RPMI7951 (cell line): ENCODE measurements at places on chromosomes 3 and 15. TPM values are rescaled to one million over a fixed set of nuclear protein-coding genes. Genes with fewer than 3 reads are reported as not detected.

The UCN2 gene
- 4.3 and 7.2 TPM in 2 replicates for total RNA-seq

- no peak for DNase-seq
These were observed 66.8 kb downstream of the FLNB start for GRCh38 chr3:58074997-58075396.

GRCh38 chr15:39094116-39094515, 486.8 kb upstream of the THBS1 start:
- DNase-seq = no peak

DNA sequence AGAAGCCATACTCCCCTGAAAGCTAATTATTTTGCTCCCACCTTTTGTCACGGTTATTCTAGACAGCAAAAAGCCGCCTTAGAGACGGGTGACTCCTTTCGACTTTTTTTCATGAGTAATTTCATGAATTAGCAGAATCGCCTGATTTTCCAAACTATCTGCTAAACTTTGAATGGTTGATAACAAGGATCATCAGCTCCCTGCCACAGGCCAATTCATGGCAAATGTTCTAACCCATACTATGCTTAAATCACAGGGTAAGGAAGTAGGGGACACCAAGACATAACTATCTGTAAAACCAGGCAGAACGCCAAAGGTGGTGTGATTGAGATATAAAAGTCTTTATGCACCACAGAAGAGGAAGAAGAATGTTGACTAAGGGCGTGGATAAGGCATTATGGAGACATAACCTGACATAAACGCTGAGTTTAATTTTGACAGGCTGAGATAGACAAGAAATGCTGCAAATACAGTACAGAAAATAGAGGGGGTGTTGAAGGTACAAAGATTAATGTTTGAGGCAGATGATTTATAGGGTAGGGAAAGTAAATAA, 891 bp upstream of the DMXL2 start:
- DNase-seq = peak; percentile 15
